ENCODE measurements at places on chromosomes 1 and 21.

- no peak for DNase-seq
Observed at GRCh38 chr1:40316595-40317393, at the start of gene COL9A2. Gene COL9A2 (minus strand): TSS chr1:40317286. CDS start chr1:40317197, 89 bp downstream.

DNA sequence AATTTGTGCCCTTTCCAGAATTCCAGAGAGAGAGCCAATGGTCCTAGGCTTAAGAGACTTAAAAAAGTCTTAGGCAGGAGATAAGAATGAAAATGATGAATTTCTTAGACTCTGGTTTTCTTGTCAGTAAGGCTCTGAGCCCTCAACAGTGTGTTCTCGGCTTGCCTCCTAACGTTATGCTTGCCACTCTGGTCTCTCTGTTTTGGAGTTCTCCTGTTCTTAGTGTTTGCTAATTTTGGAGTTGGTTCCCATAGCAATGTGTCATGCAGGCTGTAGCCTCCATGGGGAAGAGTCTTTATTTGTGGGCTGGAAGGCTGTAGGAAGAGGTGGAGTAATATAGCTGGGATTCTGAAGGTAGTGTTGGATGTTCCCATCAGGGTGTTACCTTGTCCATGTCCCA lies 19.9 kb downstream of the TBX19 start:
- no peak for DNase-seq

- no peak for DNase-seq
Observed at GRCh38 chr21:27173053-27173452, 206.2 kb upstream of the ADAMTS5 start.

- peak; percentile 92 for DNase-seq
Observed at GRCh38 chr1:59638231-59638711, 176.5 kb upstream of the HOOK1 start.

- DNase-seq, result no peak
Observed at GRCh38 chr1:228224198-228225164, 16.6 kb downstream of the OBSCN start.

DNA sequence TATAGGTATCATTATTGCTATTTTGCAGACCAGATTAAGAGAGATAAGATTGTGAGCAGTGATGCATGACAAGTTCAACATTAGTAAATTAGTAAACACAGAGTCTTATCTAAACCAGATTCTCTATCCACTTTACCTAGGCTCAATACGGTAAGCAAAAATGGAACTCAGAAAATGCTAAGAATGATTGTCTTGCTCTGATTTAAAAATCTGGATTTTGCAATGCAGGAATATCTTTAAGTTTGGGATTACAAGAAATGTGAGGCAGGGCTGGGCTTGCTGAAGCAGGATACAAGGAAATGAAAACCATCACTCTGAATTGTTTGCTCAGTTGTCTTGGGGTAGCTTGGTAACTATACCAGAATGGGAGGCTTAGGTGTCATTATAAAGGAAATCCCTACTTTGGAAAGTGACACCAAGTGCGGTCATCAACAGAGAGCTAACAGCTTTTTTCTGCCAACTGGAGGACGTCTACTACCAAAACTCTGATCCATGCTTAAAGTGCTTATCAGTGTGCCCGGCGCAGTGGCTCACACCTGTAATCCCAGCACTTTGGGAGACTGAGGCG lies 332.7 kb upstream of the RUNX1 start:
- no peak for DNase-seq

- DNase-seq, result no peak
Observed at GRCh38 chr1:42935971-42936308, 22.7 kb downstream of the SLC2A1 start.

DNA sequence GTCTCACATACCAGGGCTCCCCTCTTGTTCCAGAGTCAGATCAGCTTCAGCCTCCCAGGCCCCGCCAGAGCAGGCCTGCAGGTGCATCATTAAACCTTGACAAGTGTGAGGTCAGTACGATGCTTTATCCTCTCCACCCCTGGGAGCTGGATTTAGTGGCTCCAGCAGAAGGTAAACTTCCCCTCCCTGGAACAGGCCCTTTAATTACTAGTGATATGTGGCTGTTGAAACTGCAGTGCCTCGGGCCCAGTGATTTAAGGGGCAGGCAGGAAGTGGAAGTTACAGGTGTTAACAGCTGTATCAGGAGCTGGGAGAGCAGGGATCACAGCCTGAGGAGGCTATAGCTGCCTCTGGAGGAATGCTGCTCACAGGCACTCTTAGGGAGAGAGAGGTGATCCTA lies 132.4 kb upstream of the KLHDC7A start:
- no peak for DNase-seq

- no peak for DNase-seq
Observed at GRCh38 chr1:209876078-209876800, 48.5 kb downstream of the UTP25 start.

DNA sequence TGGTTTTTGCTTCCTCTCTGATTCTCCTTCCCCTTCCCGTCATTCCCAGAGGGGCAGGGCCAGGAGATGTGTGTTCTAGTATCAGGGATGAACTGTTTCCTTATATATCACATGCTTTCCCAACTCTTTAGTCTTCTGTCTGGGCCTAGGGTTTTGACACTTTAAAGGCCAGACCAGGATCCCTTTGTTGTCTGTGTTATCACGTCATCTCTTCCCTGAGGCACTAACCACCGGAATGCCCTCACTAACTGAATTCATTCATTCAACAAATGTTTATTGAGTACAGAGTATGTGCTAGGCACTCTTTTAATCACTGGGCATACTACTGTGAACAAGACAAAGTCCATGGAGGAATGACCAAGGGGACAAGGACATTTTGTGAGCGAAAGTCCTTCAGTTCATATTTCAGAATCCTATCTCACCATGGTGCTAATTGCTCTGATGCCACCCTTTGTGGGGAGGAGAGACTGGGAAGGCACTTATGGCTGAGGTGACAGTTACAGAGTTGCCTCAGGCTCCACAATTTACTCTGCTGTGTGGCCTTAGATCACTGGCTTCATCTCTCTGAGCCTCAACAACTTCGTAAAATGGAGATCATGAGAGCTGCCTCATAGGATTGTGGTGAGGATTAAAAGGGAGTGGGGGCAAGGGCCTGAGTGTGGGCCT lies 12.0 kb upstream of the ZNF362 start:
- DNase-seq, result no peak

- no peak for DNase-seq
Observed at GRCh38 chr21:34892209-34892608, 156.9 kb downstream of the RUNX1 start.
